ENCODE measurements at places on chromosomes 1 and 21.

- DNase-seq = no peak
Observed at GRCh38 chr1:1788136-1788535, 9.9 kb upstream of the NADK start.

GRCh38 chr1:211895126-211895759 lies 64.7 kb upstream of the LPGAT1 start:
- no peak for DNase-seq

- DNase-seq = no peak
Observed at GRCh38 chr1:181032535-181032934, 1.2 kb upstream of the MR1 start.

GRCh38 chr1:18948913-18949685 lies 7.4 kb downstream of the IFFO2 start:
- no peak for DNase-seq

DNA sequence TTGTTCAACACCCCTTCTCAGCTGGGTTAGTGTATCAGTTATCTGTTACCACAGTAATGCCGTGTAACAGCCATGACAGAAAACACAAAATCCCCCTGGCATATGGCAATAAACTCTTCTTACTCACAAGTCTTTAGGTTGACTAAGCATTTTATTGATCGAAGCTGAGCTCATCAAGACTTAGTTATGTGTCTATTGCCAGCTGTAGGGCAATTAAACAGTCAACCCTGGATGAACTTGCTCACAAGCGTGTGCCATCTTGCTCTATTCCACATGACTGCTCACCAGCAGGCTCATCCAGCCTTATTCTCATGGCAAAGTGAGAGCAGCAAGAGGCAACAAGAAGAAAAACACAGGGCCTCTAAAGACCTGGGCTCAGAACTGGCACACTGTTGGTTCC lies 333.8 kb upstream of the PTBP2 start:
- DNase-seq = no peak
